ENCODE measurements at places on chromosomes 7 and 10. TPM values are rescaled to one million over a fixed set of nuclear protein-coding genes. Genes with fewer than 3 reads are reported as not detected.

DNA sequence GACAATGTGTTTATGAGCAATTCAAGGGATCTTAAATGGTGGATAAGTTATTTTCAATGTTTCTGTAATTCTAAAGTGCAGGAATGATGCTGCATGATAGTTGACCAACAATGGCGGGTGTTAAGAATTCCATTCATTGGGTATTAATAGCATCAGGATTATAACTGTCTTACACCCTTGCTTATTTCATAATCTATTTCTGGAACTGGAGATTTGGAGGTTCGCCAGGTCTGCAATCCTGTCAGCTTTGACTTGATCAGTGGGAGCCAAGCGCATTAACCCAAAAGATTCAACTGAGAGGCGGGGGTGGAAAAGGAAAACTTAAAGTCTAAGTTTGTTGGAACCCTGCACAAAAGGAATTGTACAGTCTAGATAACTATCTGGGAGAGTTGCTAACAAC, 114.9 kb upstream of the ZEB1 start:
- no peak for DNase-seq
- H3K36me3 ChIP-seq, result no peaks in the 10 kb centered on the region
- H3K4me1 ChIP-seq, result no peaks in the 10 kb centered on the region
- no peaks in the 10 kb centered on the region for H3K27me3 ChIP-seq

- no peak overlapping the region for H3K27ac ChIP-seq
- DNase-seq, result no peak
- no peaks in the 10 kb centered on the region for H3K27me3 ChIP-seq
- H3K4me1 ChIP-seq, result no peaks in the 10 kb centered on the region
- H3K4me3 ChIP-seq, result no peak overlapping the region
- no peaks in the 10 kb centered on the region for H3K36me3 ChIP-seq
Observed at GRCh38 chr10:68296843-68297663, 34.8 kb upstream of the HNRNPH3 start.

- H3K36me3 ChIP-seq, result no peaks in the 10 kb centered on the region
- no peaks in the 10 kb centered on the region for H3K4me1 ChIP-seq
- H3K27ac ChIP-seq, result no peak overlapping the region
- DNase-seq, result no peak
- no peak overlapping the region for H3K4me3 ChIP-seq
- H3K27me3 ChIP-seq, result no peaks in the 10 kb centered on the region
Observed at GRCh38 chr10:49310460-49310859, 11.5 kb downstream of the C10orf71 start.

PPP1R3C gene
- total RNA-seq, result 10.3 TPM

FAM221A gene
- total RNA-seq, result 14.6 TPM

OR13A1 gene
- not detected for total RNA-seq

OPN1SW gene
- not detected for total RNA-seq

ANKRD1 gene
- total RNA-seq, result not detected

MTURN gene
- total RNA-seq, result 58.9 TPM

All from suprapubic skin (tissue), 4 donors.